ENCODE measurements at places on chromosomes 3 and 15. TPM values are rescaled to one million over a fixed set of nuclear protein-coding genes. Genes with fewer than 3 reads are reported as not detected.

DNA sequence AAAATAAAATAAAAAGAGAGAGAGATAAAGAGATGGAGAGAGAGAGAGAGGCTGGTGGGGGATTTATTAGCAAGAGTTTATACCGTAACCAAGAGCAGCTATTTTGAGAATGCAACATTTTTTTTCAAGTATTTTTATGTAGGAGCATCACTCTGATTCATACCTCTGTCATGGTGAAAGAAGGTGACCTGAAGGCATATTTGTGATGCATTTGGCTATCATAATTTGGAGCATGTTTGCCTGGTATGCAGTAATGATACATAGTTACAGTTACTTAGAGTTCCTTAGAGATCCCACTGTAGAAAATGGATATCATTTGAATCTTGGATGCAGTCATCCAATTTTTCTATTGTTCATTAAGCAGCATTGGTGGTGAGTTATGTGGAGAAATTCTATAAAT lies 1472.4 kb downstream of the SI start:
- no peak overlapping the region for H3K4me3 ChIP-seq
- H3K27me3 ChIP-seq, result no peaks in the 10 kb centered on the region
- H3K27ac ChIP-seq, result no peak overlapping the region

DNA sequence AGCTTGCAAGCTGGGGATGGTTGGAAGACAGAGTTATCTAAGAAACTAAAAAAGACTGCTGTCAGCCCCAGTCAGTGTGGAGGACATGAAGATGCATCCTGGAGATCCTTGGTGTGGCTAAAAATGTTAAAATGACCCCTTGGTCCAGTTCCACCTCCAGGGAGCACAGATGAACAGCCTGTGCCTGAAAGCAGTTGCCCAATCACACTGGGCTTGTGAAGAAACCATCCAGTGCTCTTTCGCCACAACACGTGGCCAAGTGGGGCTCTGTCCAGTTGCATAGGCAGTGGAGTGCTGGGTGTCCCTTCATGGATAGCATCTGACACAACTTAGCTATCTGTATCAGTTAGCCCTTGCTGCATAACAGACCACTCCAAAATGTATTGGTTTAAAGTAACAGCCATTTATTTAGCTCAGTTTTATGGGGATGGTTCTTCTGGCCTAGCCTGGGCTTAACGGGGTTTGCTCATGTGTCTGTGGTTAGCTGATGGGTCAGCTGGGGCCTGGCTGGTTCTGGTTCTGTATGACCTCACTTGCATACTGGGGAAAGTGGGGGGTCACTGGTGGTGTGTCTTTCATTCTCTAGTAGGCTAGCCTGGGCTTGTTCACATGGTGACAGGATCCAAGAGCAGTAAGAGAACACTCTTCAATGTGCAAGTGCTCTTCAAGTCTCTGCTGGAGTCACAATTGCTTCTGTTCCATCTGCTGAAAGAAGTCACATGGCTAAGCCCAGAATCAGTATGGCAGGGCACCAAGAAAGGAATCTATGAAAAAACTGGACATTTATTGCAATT lies 226.2 kb downstream of the PDCD6IP start:
- DNase-seq, result no peak
- H3K4me3 ChIP-seq, result no peak overlapping the region
- no peaks in the 10 kb centered on the region for H3K27me3 ChIP-seq
- H3K27ac ChIP-seq, result no peak overlapping the region
- H3K36me3 ChIP-seq, result no peaks in the 10 kb centered on the region
- H3K4me1 ChIP-seq, result no peaks in the 10 kb centered on the region

- H3K36me3 ChIP-seq, result no peaks in the 10 kb centered on the region
- H3K27me3 ChIP-seq, result no peaks in the 10 kb centered on the region
- H3K27ac ChIP-seq, result no peak overlapping the region
- no peak overlapping the region for H3K4me3 ChIP-seq
- no peak for DNase-seq
- H3K4me1 ChIP-seq, result 0 out of 2 replicates have a peak, but pooled peaks cover under 1% of the 10 kb centered on the region
These were observed 583.5 kb downstream of the ROBO1 start for GRCh38 chr3:79184251-79184650.

- H3K4me3 ChIP-seq, result no peak overlapping the region
- H3K36me3 ChIP-seq, result peaks cover 2% of the 10 kb centered on the region
- no peaks in the 10 kb centered on the region for H3K27me3 ChIP-seq
- H3K27ac ChIP-seq, result no peak overlapping the region
These were observed 40.5 kb downstream of the PGPEP1L start for GRCh38 chr15:98967096-98967495.

DNA sequence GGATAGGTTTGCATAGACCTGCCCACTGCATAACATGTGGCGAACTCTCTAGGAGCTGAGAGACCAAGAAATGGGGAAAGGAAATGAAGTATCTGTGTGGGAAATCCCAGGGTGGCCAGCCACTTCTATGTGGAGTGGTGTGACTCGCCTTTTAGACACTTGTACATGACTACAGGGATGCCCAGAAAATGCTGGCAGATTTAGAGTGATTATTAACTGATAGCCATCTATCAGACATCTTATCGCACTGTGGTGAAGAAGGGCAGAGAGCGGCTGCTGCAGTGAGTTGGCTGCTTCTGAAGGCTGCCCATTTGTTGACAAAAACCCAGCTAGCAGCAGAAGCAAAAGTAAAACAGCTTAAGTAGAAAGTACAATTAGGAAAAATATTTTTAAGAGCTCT lies 18.1 kb upstream of the STAC start:
- no peak overlapping the region for H3K27ac ChIP-seq
- H3K27me3 ChIP-seq, result no peaks in the 10 kb centered on the region
- no peak overlapping the region for H3K4me3 ChIP-seq
- DNase-seq, result no peak
- H3K36me3 ChIP-seq, result no peaks in the 10 kb centered on the region
- no peaks in the 10 kb centered on the region for H3K4me1 ChIP-seq

DNA sequence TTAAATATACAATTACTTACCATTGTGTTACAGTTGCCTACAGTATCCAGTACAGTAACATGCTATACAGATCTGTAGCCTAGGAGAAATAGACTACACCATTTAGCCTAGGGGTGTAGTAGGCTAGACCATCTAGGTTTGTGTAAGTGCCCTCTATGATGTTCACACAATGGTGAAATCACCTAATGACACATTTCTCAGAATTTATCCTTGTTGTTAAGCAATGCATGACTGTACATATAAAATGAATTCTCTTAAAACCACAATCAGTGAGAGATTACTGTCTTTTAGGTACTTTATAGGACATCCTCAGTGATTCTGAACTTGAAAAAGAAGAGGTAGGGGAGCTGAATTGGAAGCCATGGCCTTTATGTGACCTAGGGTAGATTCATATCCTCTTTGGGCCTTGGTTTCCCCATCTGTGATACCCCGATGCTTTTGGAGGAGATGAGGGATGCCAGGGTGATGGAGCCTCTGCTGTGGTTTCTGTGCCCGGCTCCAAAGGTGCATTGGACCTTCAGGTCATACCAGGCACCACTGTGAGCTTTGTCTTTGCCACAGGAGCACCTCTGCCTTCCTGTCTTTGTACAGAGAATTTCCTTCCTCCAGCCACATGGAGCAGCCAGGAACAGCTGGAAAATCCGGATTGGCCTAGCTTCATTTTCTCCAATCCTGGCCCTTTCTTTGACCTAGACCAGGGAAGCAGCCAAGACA lies 51.9 kb upstream of the FLNB start:
- H3K36me3 ChIP-seq, result no peaks in the 10 kb centered on the region
- H3K4me1 ChIP-seq, result peaks cover 9% of the 10 kb centered on the region
- peak; percentile 11 for DNase-seq
- H3K27me3 ChIP-seq, result no peaks in the 10 kb centered on the region
- no peak overlapping the region for H3K27ac ChIP-seq

- no peaks in the 10 kb centered on the region for H3K4me1 ChIP-seq
- no peak for DNase-seq
- peaks cover 2% of the 10 kb centered on the region for H3K36me3 ChIP-seq
These were observed 28.5 kb downstream of the TSPAN3 start for GRCh38 chr15:77042245-77042919.

DNA sequence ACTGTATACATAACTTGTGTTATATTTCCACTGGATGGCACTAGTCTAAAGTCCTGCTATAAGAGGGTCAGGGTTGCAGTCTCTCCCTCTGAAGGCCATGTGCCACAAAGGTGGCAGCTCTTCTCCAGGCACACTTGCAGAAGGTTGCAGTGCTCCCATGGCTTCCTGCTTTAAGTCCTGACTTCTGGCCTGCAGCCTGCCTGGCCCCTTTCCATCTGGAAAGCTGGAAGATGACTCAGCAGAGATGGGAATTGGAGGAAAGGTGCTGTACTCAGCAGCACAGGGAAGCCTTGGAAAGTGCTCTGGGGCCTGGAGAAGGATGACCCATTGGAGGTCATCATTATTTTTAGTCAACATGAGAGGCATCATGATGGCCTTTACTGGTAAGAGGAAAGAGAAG lies 40.9 kb upstream of the MRPL3 start:
- H3K36me3 ChIP-seq, result no peaks in the 10 kb centered on the region
- H3K27me3 ChIP-seq, result no peaks in the 10 kb centered on the region
- no peak for DNase-seq

- no peaks in the 10 kb centered on the region for H3K36me3 ChIP-seq
- DNase-seq, result no peak
- no peaks in the 10 kb centered on the region for H3K27me3 ChIP-seq
- no peaks in the 10 kb centered on the region for H3K4me1 ChIP-seq
These were observed 40.2 kb downstream of the IRAK2 start for GRCh38 chr3:10204921-10205320.

GRCh38 chr3:68893600-68894239 lies 38.6 kb downstream of the TAFA4 start:
- DNase-seq, result peak; percentile 67
- H3K4me1 ChIP-seq, result peaks cover 20% of the 10 kb centered on the region
- no peak overlapping the region for H3K27ac ChIP-seq
- H3K4me3 ChIP-seq, result no peak overlapping the region

- no peak overlapping the region for H3K4me3 ChIP-seq
- DNase-seq, result no peak
- H3K27me3 ChIP-seq, result no peaks in the 10 kb centered on the region
- no peak overlapping the region for H3K27ac ChIP-seq
These were observed 8.4 kb downstream of the PARP14 start for GRCh38 chr3:122688996-122689395.

- no peak overlapping the region for H3K27ac ChIP-seq
- no peak overlapping the region for H3K4me3 ChIP-seq
These were observed 326.3 kb upstream of the NR2E3 start for GRCh38 chr15:71484080-71484479.

- peaks cover 8% of the 10 kb centered on the region for H3K4me1 ChIP-seq
- H3K27me3 ChIP-seq, result no peaks in the 10 kb centered on the region
- H3K27ac ChIP-seq, result no peak overlapping the region
- no peak overlapping the region for H3K4me3 ChIP-seq
These were observed 82.2 kb downstream of the SCN11A start for GRCh38 chr3:38969317-38970235.

DNA sequence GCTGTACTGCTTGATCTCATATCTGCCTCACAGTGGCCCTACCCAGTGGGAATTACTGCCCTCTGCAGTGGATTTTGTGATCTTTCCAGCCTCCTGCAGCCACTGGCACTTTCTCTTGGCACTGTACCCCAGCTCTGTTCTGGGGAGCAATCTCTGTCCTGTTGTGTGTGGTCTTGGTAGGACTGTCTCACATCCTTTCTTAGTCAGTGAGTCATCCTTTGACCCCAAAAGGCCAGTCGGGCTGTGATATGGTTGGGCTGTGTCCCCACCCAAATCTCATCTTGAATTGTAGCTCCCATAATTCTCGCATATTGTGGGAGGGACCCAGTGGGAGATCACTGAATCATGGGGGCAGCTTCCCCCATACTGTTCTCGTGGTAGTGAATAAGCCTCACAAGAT lies 133.3 kb upstream of the TPM1 start:
- H3K4me1 ChIP-seq, result peaks cover 18% of the 10 kb centered on the region
- H3K36me3 ChIP-seq, result no peaks in the 10 kb centered on the region
- H3K27me3 ChIP-seq, result no peaks in the 10 kb centered on the region
- H3K27ac ChIP-seq, result no peak overlapping the region
- H3K4me3 ChIP-seq, result no peak overlapping the region
- DNase-seq, result no peak

GRCh38 chr15:44711743-44712345 lies 527 bp downstream of the B2M start:
- peaks cover 16% of the 10 kb centered on the region for H3K27me3 ChIP-seq
- DNase-seq, result peak; percentile 61
- no peak overlapping the region for H3K27ac ChIP-seq
- no peaks in the 10 kb centered on the region for H3K4me1 ChIP-seq
- peak overlapping the region; percentile 61 for H3K4me3 ChIP-seq

GRCh38 chr15:84081391-84082168 lies 154.0 kb upstream of the GOLGA6L4 start:
- H3K27ac ChIP-seq, result no peak overlapping the region
- H3K4me3 ChIP-seq, result no peak overlapping the region
- no peaks in the 10 kb centered on the region for H3K4me1 ChIP-seq
- H3K36me3 ChIP-seq, result no peaks in the 10 kb centered on the region
- no peak for DNase-seq

DNA sequence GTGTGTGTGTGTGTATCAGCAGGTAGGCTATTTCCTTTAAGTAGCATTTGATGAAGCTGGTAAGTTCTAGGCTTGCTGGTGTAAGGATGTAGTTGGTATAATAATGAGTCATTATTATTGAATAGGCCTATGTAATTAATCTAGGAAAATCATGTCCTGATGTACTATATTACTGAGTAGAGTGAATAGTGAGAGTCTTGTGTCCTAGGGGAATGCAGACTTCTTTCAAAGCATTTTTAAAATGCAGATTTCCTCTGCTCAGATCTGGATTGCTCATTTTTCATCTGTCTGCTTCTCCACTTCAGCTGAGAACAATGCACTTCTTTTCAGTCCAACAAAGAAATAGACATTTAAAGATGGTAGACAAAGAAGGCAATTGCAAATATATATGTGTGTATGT lies 434.2 kb upstream of the ONECUT1 start:
- no peaks in the 10 kb centered on the region for H3K4me1 ChIP-seq
- H3K27ac ChIP-seq, result no peak overlapping the region
- DNase-seq, result no peak
- H3K27me3 ChIP-seq, result no peaks in the 10 kb centered on the region

- no peak for DNase-seq
- no peak overlapping the region for H3K4me3 ChIP-seq
- H3K27ac ChIP-seq, result no peak overlapping the region
These were observed 27.5 kb upstream of the SEC13 start for GRCh38 chr3:10348404-10348721.

The USP50 gene
- total RNA-seq, result not detected

The ERICH6 gene
- not detected for total RNA-seq

The GOLGA8R gene
- 0.17 TPM for total RNA-seq

The COPB2 gene
- 89.1 TPM for total RNA-seq

The SCG3 gene
- 44.2 TPM for total RNA-seq

The ADGRG7 gene
- not detected for total RNA-seq

The ANO10 gene
- total RNA-seq, result 34.6 TPM

The RARRES1 gene
- total RNA-seq, result not detected

The A4GNT gene
- not detected for total RNA-seq

The YEATS2 gene
- total RNA-seq, result 72.8 TPM

All from GM23338 (cell line).